ENCODE measurements at places on chromosomes 13 and 19. TPM values are rescaled to one million over a fixed set of nuclear protein-coding genes. Genes with fewer than 3 reads are reported as not detected.

DNA sequence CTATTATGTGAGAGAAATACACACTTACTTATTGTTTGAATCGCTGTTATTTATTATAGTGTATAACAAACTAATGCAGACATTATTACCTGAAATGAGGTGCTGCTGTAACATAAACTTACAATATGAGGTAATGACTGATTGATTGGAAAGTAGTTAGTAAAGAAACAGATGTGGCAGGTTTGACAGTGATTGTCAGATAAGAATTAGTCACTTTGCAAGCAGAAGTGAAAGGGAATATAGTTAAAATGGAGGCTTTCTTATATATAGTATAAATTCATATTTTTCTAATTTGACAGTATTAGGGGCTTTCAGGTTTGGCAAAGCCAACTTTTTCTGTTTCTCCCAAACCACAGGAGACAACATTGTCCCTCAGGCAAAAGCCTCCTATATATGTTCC is 20.6 kb downstream of the MIR17HG start:
- DNase-seq = no peak

- DNase-seq = no peak
These were observed 23.1 kb upstream of the PDX1 start for GRCh38 chr13:27896726-27897125.

GRCh38 chr13:31276421-31276820 is 76.6 kb downstream of the B3GLCT start:
- DNase-seq = no peak

- DNase-seq = no peak
These were observed 27.0 kb upstream of the ZNF726 start for GRCh38 chr19:23887642-23888041.

- DNase-seq = no peak
These were observed 510.9 kb upstream of the PCDH9 start for GRCh38 chr13:67740871-67741535.

DNA sequence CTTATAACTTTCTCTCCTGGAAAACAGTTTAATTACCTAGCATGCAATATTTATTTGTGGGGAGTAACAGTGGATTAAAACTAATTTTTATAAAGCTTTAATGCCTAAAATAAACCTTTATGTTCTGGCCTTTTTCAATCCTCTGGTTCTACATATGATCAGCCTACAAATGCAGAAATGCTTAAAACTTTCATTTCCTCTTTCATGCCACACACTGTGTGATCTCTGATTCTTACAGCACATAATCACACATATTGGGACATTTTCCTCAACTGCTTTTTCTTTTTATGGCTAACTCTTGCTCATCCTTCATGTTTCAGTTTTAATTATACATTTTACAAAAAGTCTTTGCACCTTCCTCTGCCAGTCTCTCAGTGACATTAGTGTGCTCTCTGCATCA is 910.8 kb upstream of the SLITRK6 start:
- no peak for DNase-seq

DNA sequence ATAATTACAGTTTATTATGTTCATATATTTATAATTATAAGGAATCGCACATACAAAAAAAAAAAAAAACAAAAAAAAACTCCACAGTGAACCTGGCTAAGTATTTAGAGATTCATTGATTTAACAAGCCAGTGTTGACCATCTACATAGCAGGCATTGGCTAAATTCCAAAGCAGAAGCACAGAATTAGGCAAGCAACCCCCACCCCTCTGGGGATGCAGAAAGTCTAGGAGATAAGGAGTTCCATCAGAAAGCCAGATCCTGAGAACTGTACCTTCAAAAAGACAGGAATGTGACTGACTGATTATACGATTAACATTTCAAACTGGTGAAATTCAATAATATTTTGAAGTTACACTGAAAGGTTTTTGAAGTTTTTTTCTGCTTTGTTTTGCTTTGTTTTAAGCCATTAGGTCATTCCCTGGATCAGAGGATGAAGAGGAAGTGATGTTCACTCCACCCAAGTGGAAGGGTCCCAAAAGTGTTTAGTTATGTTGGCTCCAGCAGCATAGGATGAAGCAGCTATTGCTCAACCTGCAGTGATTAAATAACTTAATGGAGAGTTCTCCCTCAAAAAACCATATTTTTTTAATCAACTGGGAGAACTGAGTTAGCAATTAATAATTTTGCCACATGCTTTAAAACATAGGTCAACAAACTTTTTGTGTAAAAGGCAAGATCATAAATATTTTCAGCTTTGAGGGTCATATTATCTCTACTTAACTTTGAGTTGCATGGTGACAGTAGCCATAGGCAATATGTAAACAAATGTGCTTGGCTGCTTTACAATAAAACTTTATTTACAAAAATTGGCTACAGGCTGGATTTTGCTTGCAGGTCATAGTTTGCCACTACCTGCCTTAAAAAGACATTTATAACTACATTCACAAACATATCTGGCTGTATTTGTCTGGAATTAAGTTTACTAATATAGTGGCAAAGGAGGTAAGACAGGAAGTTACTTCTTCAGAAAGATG is 49.6 kb downstream of the DOCK9 start:
- DNase-seq = no peak

DNA sequence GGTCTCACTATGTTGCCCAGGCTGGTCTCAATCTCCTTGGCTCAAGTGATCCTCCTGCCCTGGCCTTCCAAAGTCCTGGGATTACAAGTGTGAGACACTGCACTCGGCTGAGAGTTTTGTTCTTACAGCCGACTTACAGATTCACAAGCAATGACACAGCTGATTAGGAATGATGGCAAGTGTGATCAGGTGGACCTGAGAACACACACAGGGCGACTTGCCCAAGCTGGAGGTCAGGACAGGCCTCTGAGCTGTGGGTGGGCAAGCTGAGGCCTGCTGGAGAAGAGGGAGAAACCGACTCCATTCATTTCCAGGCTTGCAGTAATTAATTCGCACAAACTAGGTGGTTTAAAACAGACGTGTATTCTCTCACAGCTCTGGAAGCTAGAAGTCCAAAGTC is 8.1 kb upstream of the ATG4D start:
- no peak for DNase-seq

GRCh38 chr19:56671613-56671994 is at the start of gene ZNF835:
Gene ZNF835 (minus strand): TSS chr19:56671757. CDS start chr19:56665198, 6,559 bp downstream.
- peak; percentile 92 for DNase-seq

GRCh38 chr13:112525356-112525945 is 62.5 kb downstream of the TUBGCP3 start:
- DNase-seq = no peak

DNA sequence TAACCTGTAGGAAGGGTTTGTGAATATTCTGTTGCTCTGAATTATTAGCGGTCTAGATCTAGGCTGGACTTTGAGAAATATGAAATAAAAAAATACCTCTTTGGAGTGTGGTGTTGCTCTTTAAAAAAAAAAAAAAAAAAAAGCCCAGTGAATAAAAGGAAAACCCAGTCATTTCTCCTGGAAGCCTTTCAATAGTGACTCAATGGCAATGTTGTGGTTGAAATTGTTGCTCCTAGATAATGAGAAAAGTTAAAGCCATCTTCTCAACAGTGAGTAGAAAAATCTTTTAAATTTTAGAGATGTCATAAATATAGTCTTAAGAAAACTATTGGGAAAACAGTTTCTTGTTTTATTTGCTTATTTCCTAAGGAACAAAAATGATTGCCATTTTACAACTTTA is 135.3 kb downstream of the RFC3 start:
- no peak for DNase-seq

The PLVAP gene
- total RNA-seq = not detected

The ZNF426 gene
- 19.8 TPM for total RNA-seq

The IZUMO2 gene
- not detected for total RNA-seq

The IGSF23 gene
- not detected for total RNA-seq
